ENCODE measurements at places on chromosomes 16 and 17. TPM values are rescaled to one million over a fixed set of nuclear protein-coding genes. Genes with fewer than 3 reads are reported as not detected.

PSMD3 gene
- 154 TPM for total RNA-seq

MAF gene
- 18.7 TPM for total RNA-seq

DNA sequence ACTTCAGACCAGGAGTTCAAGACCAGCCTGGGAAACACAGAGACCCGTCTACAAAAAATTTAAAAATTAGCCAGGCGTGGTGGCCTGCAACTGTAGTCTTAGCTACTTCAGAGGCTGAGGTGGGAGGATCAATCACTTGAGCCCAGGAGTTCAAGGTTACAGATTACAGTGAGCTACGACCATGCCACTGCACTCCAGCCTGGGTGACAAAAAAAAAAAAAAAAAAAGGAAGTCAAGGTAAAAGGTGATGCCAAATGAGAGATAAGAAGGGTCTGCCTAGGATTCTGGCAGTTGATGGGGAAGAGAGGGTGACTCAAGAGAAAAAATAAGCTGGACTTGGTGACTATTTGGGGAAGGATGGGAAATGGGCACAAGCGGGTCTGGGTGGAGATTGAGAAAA, 32.5 kb downstream of the MYO18A start:
- no peak for DNase-seq

- DNase-seq, result peak; percentile 49
Observed at GRCh38 chr17:67602974-67603373, 114.8 kb upstream of the NOL11 start.

DNA sequence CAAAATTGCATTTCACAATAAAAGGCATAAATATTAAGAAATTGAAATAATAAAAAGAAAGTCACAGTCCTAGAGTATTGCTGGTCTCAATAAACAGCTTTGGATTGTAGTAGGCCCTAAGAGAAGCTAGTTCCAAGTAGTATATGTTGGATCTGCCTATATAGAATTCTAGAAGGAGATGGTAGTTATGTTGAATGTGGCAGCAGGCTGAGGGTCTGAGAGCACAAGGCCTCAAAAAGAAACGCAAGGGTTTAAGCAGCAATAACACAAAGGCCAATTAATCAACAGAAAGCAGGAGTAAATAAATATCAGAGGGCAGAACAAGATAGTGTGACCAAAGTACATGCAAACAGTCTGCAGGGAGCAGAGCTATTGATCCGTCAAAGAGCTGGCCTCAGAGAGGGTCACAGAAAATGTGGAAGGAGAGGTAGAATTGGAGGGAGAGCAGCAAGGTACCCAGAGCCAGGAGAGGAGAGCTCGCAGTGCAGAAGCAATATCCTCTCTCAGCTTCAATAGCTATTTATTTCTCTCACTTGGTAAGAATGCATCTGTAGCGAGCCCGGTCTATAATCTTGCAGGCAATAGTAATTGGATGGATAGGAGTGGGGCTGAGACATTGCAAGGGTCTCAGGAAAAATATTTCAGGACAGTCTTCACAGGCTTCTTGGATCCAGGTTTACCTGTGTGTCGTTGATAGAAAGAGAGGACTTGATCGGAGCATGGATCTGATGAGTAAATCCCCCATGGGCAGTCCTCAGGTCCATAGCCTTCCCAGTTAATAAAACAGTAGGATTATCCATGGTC, 25.1 kb upstream of the MED13 start:
- no peak for DNase-seq

- no peak for DNase-seq
Observed at GRCh38 chr16:84366208-84366607, 2.1 kb upstream of the ATP2C2 start.

GRCh38 chr16:66553223-66553622, 847 bp downstream of the CKLF start:
- DNase-seq, result no peak

All from cardiac muscle cell (in vitro differentiated cells and primary cell).